ENCODE measurements at places on chromosomes 12 and 14.

DNA sequence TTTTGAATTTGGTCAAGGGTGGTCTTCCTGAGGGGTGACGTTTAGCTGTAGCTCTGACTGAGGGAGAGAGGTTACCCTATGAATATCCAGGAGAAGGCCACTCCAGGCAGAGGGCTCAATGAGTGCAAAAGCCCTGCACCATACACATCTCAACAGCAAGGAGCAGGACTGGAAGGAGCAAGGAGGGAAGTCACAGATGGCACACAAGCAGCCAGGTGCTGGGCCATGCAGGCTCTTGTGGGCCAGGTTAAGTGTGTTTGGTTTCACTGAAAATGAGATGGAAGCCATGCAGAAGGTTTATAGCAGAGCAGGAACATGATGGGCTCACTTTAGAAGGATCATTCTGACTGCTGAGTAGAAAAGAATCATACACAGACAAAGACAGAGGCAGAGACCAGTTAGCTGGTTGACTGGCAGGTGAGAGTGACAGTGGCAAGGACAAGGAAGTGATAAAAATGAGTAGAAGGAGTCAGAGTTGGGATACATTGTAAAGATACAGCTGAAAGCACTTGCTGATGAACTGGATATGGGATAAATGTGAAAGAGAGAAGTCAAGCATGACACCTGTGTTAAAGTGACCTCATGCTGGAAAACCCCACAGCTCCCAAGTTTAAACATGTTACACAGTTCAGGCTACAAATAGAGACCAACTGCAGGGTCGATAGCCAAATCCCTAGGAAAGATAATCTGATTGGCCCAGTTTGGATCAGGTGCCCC lies 81.2 kb downstream of the PRKD1 start:
- no peak for DNase-seq

DNA sequence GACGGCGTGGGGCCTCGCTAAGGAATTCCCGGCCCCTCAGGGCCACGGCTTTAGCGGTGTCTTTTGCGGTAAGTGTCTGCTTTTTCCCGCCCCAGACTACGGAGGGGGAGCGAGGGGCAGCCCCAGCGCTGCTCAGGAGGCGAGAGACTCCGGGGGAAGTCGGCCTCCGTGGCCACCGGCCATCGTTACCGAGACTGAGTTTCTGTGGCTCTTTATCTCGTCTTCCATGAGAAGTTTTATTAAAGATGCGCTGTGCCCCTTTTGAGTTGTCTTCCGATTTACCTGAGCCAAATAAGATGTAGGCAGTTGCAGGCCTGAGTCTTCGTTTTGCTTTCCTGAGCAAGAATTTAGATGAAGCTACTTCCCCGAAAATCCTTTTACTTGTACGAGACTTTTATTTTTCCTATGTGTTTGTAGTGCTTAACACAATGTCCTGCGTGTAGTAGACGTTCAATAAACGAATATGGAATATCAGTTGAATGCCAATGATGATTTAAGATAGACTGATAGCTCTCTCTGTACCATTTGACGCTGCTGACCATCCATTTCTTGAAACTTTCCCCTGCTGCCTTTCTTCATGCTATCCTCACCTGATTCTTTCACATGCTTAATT lies 462 bp downstream of the SRP54 start:
- no peak for DNase-seq

DNA sequence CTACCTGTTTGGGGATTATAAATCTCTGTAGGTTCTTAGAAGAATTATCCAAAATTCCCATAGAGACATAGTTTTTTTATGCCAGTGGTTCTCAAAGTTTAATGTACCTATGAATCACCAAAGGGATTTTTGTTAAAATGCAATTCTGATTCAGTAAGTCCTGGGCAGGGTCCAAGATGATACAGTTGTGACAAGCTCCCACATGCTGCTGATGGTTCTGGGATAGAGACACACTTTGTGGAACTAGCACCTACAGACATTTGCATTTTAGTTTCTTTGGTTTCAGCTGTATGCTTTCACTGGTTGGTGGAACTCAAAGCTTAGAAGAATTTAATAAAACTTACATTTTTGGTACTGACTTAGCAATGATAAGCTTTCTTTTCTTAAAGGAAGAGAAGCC lies 80.4 kb downstream of the PTCSC3 start:
- DNase-seq = no peak

DNA sequence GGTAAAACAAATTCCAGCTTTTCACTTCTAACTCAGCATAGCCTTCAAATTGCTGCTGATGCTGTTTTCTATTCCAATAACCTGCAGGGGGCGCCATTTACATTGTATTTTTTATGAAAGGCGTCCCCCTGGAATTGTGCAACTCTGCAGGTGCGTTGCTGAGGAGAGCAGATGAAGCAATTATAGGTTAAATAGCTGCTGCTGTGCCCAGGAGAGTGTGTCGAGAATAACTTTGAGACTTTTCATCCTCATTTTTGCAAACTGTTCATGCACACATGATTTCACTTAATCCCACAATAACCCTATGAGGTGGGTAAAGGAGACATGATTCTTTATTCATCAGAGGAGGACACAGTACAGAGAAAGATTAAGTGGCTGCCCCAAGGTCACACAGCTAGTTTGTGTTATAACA lies 75.7 kb downstream of the MYRFL start:
- no peak for DNase-seq

GRCh38 chr12:27550653-27550975 lies 26.6 kb downstream of the PPFIBP1 start:
- DNase-seq = no peak

DNA sequence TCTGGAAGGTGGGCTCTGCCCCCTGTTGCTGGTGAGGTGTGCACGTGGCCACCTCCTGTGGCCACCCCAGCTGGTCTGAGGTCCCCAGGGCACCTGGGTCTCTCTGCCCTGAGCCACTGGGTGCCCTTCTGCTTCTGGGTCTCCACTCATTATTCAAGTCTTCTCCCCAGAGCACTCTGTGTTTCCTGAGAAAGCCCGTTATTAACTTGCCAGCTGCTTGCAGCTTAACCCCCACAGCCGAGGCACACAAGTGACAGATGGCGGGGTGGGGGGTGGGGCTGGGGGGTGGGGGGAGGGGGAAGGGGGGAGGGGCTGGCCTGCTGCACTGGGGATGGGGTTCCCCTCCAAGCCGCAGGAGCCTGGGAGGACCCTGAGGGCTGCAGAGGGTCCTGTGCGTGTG lies 40.5 kb downstream of the FBRSL1 start:
- no peak for DNase-seq

DNA sequence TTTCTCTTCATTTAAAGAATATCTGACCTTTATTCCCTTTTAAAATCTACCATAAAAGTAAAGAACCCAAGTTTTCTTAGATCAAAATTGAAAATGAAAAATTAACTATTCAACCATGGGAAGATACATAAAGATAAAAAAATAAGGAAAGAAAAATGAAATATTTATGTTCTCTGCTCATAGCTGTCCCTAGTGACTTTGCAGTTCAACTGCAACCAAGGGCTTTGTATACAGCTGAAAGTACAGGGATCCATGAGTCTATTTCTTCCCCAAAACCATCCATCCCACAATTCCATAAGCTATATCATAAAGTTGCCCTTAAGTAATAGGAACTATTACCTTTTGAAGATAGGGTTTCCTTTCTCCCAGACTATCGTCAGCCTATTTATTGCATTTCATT lies 113.1 kb downstream of the ITPR2 start:
- no peak for DNase-seq

DNA sequence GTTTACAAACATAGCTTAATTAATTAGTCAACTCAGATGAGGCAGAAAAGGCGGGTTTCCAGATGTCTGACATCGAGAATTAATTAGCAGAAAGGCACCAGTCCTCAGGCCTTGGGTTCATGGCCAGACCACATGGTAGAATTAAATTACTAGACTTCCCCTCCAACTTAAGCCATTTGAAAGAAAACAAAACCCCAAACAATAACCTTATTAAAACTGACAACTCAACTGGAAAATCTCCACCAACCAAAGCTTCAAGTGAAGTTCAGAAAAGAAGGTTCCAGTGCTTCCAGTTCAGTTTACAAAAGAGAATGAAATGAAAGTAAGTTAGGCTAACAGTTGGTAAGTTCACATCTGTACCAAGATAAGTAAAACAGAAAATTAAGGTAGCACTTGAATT lies 349.5 kb downstream of the GRIN2B start:
- no peak for DNase-seq

DNA sequence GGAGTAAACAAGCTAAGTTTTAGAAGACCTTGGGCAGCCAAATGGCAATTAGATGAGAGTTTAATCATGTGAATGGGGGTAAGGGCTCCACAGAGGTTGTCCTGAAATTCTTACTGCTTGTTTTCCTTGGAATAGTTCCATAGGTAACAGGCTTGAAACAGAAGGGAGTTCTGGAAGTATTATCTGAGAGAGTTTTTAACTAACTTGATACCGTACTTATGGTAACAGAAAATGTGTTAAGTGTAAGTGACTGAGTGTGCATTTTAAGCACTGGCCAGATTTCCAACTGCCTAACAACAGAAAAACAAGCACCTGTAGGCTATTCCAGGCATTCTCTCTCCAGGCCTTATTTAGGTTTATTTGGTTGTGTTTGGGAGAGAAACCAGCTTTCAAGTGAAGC lies 414.6 kb upstream of the PDE3A start:
- no peak for DNase-seq

- DNase-seq = no peak
Observed at GRCh38 chr12:51335931-51336330, 10.5 kb downstream of the CELA1 start.

DNA sequence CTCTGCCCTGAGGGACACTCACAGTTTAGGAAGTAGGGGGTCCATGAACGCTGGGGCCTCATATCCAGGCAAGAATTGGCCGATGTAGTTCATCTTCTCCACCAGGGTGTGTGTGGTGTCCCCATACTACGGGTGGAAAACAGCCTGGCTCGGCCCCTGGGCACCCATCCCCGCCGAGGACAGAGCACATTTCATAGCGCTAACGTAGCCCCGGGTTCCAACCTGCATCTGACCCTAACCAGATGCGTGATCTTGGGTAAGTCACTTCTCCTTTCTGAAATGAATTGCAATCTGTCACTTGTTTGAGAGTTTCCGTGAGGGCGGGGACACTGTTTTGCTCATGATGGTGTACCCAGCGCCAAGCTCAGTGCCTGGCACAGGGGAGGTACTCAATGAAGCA lies 9.0 kb downstream of the HPD start:
- no peak for DNase-seq
